ENCODE measurements at places on chromosomes 6 and 20.

DNA sequence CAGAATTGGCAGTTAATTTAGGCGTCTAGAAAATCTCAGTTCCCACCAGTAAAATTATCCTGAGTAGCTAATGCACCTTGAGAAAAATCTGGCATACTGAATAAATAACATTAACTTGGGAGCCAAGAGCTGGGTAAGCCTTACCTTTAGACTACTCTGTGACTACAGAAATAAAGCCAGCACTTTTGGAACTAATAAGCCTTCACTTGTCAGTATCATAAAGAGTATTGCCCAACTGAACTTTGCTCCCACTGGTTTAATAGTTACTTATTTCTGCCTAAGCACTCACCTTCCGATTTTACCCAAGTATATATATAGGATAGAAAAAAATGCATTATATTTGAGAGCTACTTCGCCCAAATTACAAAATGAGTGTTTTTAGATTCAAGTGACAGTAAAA lies 10.7 kb downstream of the FAM8A1 start:
- DNase-seq: no peak

GRCh38 chr20:54601831-54602515 lies 126.6 kb downstream of the DOK5 start:
- no peak for DNase-seq

- no peak for DNase-seq
Measured at GRCh38 chr6:27838945-27839625, 73.1 kb downstream of the OR2B2 start.

- DNase-seq: no peak
Measured at GRCh38 chr20:25100914-25101313, 19.0 kb upstream of the VSX1 start.
